NCI-H82 (cell line): ENCODE measurements at places on chromosomes 3 and 15.

GRCh38 chr3:31184261-31185061, 290.0 kb upstream of the GADL1 start:
- DNase-seq, result no peak

DNA sequence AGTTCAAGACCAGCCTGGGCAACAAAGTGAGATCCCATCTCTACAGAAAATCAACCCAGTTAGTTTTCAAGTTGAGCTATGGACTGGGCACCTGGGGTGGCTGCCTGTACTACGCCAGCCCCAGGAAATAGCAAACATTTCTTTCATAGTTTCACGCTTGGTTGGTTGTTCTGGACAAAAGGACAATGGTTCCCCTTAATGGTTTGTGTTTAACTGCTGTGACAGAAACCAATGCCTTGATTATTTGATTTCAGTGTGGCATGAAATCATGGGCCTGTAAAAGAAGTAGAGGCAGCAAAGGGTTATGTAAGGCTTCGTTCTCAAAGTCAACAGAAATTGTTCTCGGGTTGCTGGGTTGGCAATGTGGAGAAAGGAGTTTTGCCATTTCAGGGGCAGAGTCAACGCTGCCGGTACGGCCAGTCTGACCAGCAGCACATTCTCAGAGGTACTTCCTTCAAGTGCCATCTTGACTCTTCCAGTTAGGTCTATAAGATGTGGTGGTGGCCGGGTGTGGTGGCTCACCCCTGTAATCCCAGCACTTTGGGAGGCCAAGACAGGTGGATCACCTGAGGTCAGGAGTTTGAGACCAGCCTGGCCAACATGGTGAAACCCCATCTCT, 12.7 kb downstream of the LCMT2 start:
- no peak for DNase-seq

DNA sequence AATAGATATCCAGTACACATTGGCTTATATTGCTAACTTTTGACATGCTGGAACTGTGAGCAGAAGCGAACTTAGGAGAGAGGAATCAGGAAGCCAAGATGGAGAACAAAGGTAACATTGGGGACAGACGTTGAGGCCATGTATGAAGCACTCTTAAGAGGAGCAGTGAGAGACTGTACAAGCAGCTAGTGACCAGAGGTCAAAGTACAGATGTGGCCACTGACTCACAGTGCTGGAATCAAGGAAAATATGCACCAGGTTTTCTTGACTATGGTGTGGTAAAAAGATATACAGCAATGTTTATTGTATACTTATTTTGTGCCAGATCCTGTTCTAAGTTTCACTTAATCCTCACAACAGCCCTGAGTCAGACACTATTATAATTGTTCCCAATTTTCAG, 2.0 kb upstream of the IL20RB start:
- no peak for DNase-seq

- no peak for DNase-seq
These were observed 68.0 kb downstream of the TRAK1 start for GRCh38 chr3:42159147-42159546.

DNA sequence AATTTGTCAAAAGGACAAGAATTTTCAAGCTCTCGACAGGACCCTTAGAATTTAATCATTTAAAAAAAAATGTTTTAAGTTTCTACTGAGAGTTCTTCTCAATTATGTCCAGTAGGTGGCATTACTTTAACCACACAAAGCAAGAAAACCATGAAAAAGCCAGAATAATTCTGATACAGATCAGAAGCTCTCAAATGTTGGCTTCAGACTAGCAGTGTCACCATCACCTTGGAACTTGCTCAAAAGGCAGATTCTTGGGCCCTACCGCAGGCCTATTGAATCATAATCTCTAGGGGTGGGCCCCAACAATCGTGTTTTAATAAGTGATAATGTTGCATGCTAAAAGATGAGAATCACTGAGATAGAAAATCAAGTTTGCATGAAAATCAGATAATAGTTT, 99.5 kb upstream of the KCNMB2 start:
- peak; percentile 36 for DNase-seq
